Mesenchymal stem cell (in vitro differentiated cells and primary cell): ENCODE measurements at places on chromosomes 1 and 21.

GRCh38 chr1:167210966-167211674, 9.6 kb upstream of the POU2F1 start:
- H3K27ac ChIP-seq, result no peak overlapping the region
- H3K36me3 ChIP-seq, result no peaks in the 10 kb centered on the region
- no peaks in the 10 kb centered on the region for H3K4me1 ChIP-seq
- no peak overlapping the region for H3K4me3 ChIP-seq

DNA sequence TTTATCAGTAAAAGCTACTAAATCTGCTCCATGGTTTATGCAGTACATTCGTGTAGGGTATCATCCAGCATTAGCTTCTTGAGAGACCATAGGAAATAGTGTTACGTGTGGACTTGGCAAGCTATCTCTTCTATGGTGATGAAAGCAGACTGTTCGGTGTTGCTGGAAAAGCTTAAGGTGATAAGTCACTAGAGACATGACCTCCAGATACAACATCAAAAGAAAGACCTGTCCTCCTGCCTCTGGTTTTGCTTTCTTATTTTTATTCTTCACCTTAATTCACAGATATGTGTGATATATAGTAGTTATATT, 53.5 kb upstream of the S1PR1 start:
- no peaks in the 10 kb centered on the region for H3K4me1 ChIP-seq
- DNase-seq, result no peak
- no peaks in the 10 kb centered on the region for H3K36me3 ChIP-seq
- no peak overlapping the region for H3K27ac ChIP-seq

DNA sequence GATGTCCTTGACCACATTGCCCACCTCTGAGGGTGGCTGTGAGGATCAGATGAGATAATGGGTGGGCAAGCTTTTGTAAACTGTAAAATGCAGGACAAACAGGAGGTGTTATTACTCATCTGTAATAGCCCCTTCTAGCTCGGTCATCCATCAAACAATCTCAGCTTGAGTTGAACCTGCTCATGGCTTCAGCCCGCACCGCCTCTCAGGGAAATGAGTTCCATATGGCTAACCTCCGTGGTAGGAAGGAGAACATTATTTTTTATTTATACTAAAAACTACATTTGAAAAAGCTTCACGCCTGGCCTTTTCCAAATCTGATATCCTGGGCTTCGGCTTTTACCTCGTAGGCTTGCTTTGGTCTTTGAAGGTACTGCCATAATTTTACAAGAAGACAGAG, 116.2 kb upstream of the USP24 start:
- no peak overlapping the region for H3K4me3 ChIP-seq
- DNase-seq, result no peak
- H3K4me1 ChIP-seq, result no peaks in the 10 kb centered on the region
- H3K27me3 ChIP-seq, result no peaks in the 10 kb centered on the region
- H3K36me3 ChIP-seq, result no peaks in the 10 kb centered on the region

- H3K36me3 ChIP-seq, result no peaks in the 10 kb centered on the region
- H3K4me3 ChIP-seq, result no peak overlapping the region
- H3K4me1 ChIP-seq, result peaks cover 1% of the 10 kb centered on the region
These were observed 285.7 kb downstream of the TM2D1 start for GRCh38 chr1:61439234-61439633.
